ENCODE measurements at places on chromosomes 7 and 10.

- DNase-seq, result peak; percentile 19
These were observed 316.5 kb downstream of the ADARB2 start for GRCh38 chr10:1420661-1421362.

DNA sequence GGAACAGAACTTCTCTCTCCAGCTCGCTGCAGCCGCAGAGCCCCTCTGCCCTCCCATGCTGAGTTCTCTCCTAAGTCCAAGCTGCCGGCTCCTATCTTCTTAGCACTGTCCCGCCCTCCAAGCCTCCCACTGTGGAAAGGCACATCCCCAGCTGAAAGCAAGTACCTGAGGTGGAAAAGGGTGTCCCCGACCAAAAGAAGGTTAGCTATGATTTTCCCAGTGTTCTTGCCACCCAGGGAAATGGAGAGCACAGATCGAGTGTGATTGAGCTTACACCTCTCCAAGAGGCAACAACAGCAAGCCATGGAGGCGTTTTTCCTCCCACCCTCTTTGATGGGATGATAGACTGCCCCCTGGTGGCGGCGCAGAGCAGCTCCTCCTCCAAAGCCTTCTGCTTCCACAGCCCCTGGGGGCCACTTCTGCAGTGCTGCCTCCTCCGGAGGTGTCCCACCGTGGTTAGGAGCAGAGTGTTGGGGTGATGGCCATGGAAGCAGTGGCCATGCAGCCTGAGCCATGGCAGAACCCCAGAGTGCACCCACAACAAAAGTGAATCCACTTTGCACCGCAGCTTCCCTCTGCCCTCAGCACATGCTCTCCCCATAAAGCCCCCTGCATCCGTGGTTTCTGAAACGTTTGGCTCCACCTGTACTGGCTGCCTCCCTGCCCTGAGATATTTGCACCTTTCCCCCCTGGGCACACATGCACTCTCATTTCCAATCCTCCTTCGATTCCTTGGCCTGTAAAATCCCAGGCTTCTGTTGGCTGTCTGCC, 143.1 kb upstream of the STK17A start:
- peak; percentile 29 for DNase-seq

DNA sequence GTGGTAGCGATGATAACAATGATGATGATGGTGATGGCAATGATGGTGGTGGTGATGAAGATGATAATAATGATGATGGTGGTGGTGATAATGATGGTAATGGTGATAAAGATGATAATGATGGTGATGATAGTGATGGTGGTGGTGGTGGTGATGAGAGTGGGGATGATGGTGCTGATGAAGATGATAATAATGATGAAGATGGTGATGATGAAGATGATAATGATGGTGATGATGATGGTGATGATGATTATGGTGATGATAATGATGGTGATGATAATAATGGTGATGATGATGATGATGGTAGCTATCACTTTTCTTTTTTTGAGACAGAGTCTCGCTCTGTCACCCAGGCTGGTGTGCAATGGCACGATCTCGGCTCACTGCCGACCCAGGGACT, 144.5 kb upstream of the PCBD1 start:
- DNase-seq, result no peak

GRCh38 chr10:72954596-72955554, at the start of gene PLA2G12B:
Gene PLA2G12B, minus strand, starts transcription at chr10:72954806. Its CDS starts 121 bp downstream, at chr10:72954685.
- DNase-seq, result no peak

- DNase-seq, result no peak
These were observed 11.6 kb downstream of the DDX56 start for GRCh38 chr7:44561962-44562621.

DNA sequence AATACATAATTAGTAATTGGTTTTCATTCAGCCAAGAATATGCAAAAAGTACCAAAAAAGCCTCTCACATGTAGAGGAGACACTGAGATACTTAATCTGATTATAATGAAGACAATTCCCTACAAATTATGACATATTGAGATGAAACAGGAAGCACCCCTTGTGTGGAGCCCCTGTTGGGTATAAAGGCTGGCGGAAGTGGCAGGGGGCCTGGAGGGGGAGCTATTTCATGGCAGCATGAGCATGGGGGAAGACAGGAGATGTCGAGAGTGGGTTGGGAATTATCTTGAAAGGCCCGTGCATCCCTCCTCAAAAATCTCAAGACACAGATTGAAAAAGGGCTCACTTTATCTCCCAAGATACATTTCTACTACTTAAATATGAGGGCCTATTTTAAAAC, 96.9 kb downstream of the PIP4K2A start:
- DNase-seq, result no peak

DNA sequence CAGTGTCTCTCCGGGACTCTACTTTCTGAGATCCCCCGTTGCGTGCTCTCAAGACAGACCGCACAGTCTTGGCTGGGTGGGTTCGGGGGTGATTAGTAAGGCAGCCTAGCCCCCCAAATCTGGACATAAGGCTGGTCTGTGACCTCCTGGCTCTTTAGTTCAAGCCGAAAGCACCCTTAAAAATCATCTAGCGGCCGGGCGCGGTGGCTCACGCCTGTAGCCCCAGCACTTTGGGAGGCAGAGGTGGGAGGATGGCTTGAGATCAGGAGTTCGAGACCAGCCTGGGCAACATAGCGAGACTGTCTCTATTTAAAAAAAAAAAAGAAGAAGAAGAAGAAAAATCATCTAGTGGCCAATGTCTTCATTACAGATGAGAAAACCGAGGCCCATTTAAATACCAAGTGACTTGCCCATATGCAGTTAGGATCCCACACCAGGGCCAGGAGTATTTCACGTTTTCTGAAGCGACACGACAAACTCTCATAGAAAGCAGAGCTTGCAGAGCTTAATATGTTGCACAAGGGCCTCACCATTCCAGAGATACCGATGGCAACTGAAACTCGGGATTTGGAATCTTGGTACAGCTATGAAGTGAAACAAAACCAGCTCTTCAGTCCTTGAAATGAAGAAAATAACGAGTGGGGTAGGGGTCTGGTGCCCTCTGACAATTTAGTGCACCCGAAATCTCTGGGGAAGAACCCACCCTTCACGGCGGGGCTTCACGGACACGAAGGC, 703 bp upstream of the HILPDA start:
- no peak for DNase-seq

DNA sequence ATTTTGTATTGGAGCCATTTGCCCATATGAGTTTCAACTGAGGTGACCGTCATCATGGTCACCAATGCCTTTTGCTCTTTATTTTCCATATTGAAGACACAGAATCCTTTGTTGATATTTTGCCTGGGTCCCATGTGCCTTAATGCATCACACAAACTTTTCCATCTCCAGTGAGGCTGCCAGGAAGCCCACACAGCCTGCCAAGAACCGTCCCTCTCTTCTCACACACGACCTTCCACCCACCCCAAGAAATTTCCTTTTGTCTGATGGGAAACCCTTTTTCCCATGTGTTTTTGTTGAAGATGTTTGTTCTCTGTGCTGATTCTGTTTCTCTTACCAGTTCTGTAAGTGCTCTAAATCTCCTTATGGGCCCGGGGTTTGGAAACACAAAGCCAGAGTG, 168.9 kb downstream of the CSTF2T start:
- DNase-seq, result no peak

GRCh38 chr10:2972216-2972615, 95.1 kb upstream of the PFKP start:
- no peak for DNase-seq

DNA sequence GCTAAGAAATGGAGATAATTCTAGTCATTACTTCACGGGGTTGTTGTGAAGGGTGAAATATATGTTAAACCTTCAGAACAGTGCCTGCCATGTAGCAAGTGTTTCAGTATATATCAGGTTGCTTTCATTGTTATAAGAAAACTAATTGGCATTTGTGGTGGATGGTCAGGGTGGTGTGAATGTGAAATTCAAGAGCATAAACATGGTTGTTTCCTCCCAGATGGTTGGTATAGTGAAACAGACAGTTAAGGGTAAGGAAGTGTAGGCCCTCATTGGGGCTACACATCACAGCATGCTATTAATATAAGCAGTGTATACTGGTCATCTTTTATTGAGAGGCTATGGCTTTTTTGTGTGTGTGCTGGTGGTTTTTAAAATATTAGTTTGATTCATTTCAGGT, 171.6 kb downstream of the AUTS2 start:
- DNase-seq, result no peak

DNA sequence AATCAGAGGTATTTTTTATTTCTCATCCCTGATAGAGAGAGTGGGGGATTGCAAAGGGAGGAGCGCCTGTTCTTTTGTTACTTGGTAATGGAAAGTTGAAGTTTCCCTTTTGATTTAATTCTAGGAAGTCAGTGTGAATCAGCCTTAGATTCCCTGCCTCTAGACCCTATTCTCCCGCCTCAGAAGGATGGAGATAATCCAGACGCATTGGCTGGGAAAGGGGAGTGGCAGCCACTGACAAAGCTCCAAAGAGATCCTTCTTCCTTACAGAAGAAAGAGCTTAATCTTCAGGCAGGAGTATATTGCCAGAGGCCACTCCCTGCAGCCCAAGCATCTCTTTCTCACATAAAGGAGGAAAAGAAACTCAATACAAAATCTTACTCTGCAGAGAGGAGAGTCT, 122.3 kb upstream of the GALNT17 start:
- DNase-seq, result no peak

DNA sequence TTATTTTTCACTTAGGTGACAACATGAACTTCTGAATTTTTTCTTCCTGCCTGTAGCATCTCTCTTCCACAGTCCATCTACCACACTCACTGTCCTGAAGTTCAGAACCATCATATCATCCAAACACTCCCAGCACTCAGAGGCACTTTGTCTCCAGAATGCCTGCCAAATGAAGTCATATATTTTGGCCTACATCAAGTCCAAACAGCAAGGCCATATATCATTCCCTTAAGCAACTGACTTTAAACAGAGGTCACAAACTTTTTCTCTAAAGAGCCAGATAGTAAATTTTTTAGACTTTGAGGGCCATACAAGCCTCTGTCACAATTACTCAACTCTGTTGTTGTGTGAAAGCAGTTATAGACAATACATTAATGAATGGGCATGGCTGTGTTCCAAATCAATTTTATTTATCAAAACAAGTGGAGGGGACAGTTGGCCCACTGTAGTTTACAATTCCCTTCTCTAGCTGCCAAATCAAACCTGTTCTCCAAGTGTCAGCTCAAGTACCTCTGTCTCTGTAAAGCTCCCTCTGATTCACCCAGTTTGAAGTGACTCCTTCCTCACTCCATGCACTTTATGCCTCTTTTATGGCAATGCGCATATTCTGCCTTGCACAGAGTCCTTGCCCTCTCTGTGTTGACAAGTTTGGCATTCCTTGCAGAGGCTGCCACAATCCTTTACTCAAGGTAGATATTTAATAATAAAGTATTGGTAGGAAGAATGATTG, 305.7 kb downstream of the FZD1 start:
- no peak for DNase-seq

- DNase-seq, result no peak
These were observed 10.1 kb upstream of the MNX1 start for GRCh38 chr7:157020514-157021070.

DNA sequence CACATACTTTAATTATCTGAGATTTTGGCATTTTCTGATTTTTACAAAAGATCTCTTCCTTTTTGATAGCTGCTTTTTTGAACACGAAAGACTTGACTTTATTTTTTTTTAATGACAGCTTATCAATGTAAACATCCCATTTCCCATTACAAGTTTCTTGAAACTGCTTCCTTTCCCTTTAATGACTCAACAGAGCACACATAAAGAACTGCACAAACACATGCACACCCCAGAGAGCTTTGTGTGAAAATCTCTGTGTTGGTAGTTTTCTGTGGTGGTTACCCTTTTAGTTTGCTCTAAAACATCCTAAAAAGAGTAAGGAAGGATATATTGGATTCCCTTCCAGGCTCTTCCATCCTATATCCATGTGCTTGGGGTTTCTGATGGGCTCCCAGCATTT, 125.1 kb upstream of the ZNF32 start:
- no peak for DNase-seq

DNA sequence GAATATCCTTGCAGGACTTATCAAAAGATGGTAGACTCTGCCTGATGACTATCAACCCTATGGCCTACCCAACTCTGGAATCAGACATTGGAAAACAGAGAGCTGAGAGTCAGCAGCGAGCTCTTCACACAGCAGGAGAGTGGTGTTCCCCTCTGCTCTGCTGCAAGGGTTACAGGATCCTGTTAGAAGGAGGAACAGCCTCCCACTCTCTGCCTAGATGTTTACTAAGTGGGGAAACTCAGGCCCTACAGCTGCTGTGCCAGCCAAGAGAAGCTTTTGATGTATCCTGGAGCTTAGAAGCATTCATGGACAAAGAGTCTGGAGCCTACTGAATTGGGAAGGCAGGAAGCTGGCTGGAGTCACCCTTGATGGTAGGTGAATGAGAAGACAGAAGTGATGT, 104.6 kb downstream of the ABLIM1 start:
- DNase-seq, result no peak

DNA sequence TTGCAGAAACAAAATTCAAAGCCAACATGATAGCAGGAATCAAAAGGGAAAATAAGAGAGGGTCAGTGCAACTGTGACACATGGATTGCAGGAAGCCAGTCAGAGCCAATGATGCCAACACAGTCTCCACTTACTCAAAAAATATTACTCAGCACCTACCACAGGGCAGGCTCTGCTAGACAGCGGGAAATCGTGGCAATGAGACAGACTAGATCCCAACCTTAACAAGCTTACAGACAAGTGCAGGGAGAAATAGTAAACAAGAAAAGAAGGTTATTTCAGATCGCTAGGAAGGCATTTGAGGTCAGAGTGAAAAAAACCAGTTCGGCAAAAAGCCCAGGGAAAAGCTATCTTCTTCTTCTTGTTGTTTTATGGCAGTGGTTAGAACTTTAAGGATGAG, 45.2 kb upstream of the NPFFR1 start:
- no peak for DNase-seq

DNA sequence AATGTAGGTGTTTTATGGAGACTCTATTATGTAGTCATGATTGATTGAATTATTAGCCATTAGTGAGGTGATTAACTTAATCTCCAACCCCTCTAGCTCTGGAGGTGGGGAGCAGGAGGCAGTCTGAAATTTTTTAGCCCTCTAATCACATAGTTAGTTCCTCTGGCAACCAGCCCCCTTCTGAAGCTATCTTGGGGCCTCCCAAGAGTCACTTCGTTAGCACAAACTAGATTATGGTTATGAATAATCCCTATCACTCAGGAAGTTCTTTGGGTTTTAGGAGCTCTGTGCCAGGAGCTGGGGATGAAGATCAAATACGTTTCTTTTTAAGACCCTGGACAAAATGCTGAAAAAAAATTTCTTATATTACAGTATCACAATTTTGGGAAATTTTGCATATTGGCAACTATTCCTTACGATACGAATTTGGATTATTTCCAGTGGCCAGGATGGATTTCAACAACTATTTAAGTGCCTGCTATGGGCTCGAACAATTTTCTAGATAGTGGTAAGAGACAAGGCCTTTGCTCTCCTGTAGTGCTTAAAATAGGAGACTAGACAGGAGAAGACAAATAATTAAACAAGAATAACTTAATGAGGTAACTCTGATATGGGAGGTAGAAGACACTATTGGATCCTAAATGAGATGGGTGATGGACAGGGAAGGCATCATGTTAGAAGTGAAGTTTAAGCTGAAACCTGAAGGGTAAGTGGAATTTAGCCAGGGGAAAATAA, 52.9 kb downstream of the BTAF1 start:
- no peak for DNase-seq

- no peak for DNase-seq
These were observed 97.7 kb upstream of the ZPBP start for GRCh38 chr7:50190776-50191175.

All from NK-92 treated with Interleukin-12 subunit alpha and Interleukin-12 subunit beta, amount 100 ng/mL, for 24 hours (cell line).